ENCODE measurements at places on chromosomes 1 and 21.

GRCh38 chr21:43345746-43346409 is 81.1 kb downstream of the SIK1 start:
- peak; percentile 45 for DNase-seq

- no peak for DNase-seq
Measured at GRCh38 chr1:212922016-212922415, 28.3 kb upstream of the VASH2 start.

GRCh38 chr1:50710099-50710498 is 250.0 kb downstream of the FAF1 start:
- DNase-seq, result no peak

DNA sequence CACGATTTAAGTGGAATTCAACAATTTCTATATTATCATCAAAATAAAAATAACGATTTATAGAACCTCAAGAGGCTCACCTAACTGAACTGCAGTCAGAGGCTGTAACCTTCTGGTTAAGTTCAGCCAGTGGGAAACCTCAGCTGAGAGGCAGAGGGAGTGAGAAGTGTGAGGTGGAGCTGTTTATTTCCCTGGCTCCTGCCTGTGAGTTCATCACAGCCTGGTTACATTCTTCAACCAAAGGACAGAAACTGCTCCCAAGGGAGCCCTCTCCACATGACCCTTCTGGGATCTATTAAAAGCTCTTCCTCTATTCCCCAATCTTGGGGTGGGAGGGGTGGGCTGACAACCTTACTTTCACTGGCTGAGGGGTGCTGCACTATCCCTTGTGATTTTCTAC is 22.2 kb downstream of the DYNLT5 start:
- no peak for DNase-seq
